ENCODE measurements at places on chromosomes 11 and 22.

DNA sequence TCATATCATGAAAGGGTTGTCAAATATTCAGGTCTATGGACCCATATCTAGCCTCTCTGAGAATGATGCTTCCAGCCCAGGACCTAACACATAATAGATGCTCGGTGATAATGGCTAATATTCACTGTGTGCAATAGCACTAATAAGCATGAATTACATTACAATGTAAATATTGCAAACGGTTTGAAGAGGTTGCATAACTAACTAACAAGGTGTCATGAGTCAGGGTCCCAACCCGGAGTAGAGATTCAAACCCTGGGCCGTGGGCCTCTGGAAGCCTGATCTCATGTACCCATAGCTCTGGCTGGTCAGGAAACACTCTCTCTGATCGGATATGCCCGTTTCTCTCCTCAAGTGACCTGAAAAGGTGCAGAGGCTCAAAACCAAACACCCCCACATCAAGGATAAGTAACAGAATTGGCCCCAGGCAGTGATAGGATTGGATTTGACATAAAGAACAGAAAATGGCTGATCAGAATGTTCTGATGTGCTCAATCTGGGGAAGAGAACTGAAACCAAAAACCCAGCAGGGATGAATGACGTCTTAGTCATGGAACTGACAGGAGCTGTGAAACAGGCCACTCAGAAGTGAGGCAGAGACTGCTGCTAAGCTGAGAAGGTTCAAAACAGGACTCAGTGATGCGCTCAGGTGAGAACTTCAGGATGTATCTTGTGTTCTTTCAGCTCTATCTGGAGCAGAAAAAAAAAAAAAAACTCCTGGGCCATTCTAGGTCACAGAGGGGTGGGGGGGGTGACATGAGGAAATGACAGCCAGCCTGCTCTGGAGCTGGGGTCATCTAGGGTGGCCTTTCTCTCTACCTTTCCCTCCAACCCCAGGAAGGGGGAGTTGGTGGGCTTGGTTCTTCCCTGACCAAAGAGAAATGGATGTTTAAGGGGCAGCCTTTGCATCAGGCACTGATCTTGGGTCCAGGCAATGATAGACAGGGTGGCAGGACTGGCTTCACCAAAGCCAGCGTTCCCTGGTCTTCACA, 6.6 kb upstream of the KCTD17 start:
- no peak for DNase-seq

GRCh38 chr11:116086426-116086825, 582.2 kb upstream of the CADM1 start:
- DNase-seq, result no peak

- no peak for DNase-seq
Observed at GRCh38 chr22:29332886-29333496, 17.5 kb upstream of the RASL10A start.

DNA sequence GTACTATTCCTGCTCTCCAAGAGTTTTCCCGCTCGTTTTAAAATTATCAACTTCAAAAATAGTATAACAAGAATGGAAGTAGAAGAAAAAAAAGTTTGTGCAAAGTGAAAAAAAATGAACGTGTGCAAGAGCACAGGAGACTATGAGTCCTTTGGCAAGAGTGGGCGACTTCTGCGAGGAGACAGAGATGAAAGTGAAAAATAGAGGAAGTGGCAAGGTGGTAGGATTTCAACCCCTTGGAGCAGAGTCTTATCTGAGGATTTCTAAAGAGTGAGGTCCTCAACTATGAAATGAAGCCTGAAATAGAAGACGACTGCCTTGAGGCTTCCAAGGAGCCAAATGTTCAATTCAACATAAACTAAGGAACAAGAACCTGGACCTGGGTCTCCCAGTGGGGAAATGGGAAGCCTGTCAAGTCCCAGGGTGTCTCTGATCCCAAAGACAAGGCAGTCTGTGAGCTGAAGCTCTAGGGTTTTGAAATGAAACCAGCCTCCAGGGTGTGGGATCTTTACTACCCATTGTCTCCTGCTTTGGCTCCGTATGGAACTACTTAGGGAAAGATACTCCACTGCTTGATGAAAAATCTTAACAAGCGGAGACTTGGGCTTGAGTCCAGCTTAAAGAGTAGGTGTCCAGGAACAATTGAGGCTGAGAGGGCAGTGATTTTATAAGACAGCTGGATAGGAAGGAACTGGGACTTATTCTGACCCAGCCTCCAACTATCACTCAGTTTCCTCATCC, 4.8 kb downstream of the P4HA3 start:
- DNase-seq, result no peak

DNA sequence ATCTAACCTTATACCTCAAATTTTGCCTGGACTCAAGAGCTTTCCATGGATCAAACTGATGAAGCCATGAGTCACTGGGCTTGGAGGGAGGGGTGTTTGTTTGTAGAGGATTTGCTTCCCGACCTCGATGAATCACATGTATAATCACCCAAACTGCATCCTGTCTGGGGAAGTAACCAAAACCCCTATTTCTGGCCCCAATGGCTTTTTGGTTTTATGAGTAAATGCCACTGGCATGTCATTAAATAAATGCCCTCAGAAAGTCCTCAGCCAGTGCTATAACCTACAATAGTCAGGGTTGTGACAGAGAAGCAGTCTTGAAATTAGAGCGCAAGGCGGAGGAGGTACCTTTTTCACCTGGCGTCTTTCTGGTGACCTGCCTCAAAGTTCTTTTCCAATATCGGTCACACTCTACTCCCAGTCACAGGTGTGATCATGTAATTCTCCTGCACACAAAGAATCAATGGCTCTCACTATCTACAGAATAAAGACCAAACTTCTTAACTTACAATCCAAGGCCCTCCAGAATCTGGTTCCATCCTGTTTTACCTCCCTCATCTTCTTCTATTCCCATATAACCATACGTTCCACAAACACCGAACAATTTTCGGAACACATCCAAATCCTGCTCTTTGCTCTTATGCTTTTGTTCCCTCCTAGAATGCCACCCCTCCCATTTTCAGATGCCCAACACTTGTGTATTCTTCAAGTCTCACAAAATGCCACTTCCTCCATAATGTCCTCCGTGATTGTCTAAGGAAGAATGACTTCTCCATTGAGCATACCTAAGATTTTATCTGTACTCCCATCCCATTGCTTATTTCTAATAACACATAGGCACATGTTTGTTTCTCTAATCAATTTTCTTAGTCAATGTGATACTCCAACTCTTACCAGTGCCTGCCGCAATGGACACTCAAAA, 81.3 kb upstream of the BLID start:
- DNase-seq, result peak; percentile 95

DNA sequence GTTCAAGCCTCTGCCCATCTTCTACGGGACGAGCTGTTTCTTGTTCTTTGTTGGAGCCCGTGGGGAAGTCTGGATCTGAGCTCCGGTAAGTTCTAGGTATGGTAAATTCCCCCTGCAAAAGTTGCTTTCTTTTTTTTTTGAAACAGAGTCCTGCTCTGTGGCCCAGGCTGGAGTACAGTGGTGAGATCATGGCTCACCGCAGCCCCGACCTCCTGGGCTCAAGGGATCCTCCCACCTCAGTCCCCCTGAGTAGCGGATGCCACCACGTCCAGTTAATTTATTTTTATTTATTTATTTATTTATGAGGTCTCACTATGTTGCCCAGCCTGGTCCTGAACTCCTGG, 35.5 kb upstream of the MOB2 start:
- DNase-seq, result no peak

DNA sequence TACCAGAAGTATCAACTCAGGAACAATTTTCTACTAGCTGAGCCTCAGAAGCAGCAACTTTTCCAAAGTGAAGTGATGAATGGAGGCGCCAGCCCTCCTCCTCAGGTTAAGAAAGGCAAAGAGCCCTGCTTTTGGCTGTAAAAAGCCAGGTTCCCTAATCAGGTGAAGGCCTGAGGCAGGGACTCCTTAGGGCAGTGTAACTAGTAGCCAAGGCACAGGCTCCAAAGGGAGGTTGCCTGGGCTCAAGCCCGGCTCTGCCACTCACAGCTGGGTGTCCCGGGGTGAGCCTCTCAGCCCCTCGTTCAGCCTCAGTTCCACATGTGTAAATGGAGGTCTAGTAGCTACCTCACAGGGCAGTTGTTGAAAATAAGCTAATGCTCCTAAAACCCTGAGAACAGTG, 19.5 kb downstream of the TSKU start:
- DNase-seq, result no peak

GRCh38 chr22:49954354-49954753, 6.2 kb upstream of the PIM3 start:
- DNase-seq, result no peak

DNA sequence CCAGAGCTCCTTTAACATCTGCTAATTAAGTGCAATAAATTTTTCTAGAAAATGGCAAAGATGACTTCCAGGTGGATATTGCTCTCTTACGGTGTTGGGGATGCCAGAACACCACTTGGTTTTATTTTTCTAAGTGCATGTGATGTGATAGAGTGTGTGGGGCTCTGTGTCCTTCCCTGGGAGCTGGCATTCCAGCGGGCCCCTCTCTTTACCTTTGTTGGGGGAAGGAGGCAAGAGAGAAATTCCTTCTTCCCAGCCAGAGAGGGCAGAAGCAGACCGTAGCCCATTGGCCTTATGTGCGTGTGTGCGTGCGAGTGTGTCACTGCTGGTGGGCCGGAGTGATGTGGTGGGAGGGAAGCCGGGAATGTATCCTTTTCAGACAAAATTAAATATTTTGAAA, 17.2 kb downstream of the TEF start:
- DNase-seq, result no peak

DNA sequence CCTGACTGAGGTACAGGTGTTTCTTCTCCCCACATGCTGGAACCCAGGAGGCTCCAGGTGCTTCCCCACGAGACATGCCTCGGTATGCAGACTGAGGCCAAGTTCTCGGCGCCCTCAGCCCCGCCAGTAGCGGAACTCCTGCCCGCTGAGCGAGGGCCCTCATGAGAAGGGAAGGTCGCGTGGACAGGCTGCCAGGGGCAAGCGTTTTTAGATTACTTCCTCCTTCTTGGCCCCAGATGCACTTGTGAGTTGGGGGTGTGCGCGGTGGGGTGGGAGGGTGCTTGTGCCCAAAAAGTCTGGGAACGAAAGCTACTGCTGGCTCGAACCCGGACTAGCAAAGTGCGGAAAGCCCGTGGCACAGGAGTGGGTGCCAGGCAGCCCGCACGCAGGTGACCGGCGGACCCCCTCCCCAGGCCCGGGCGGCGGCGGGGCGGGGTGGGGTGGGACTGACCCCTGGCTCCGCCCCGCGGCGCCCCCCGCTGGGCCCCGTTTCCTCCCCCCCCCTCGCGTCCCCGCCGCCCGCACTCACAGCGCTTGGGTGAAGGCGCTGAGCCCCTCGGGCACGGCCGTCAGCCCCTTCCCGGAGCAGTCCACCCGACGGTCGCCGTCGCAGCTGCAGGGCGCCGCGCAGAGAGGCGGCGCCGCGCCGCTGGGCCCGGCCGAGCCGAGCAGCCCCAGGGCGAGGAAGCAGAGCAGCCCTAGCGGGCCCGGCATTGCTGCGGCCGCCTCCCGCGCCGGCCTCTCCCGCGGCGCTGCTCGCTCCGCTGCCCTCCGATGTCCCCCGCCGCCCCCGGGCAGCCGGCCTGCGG, 797 bp downstream of the LGR4 start:
- DNase-seq, result no peak

GRCh38 chr11:76568621-76569020, 101.9 kb downstream of the LRRC32 start:
- no peak for DNase-seq

- DNase-seq, result no peak
Observed at GRCh38 chr22:50104141-50104544, 14.3 kb downstream of the MOV10L1 start.

GRCh38 chr22:22005945-22006595, 23.5 kb upstream of the TOP3B start:
- DNase-seq, result no peak

DNA sequence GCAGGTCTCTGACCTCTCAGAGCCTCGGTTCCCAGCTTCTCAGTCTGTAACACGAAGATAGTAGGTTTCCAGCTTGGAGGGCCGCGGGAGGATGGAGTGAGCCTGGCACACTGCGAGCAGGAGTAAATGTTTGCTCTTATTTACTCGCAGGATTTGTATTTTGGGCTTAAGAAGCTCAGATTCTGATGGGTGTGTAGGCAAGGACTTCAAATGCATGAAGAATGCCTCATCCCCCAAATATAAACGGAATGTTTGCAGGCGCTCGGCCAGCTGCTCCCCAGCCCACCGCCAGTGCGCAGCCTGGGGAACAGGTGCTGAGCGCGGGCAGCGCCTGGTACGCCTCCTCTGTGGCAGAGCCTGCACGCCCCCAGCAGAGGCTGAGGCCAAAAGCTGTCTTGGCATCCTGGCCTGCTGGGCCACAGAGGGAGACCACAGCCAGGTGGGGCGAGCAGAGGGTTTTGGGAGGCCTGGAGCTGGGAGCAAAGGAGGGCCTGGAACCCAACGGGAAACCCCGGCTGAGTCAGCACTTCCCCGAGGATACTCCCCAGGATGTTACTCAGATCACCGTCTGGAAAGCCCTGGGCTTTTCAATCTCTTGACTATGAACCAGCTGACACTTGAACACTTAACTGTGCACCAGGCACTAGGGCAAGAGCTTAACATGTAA, 9.4 kb downstream of the EHD1 start:
- peak; percentile 92 for DNase-seq

DNA sequence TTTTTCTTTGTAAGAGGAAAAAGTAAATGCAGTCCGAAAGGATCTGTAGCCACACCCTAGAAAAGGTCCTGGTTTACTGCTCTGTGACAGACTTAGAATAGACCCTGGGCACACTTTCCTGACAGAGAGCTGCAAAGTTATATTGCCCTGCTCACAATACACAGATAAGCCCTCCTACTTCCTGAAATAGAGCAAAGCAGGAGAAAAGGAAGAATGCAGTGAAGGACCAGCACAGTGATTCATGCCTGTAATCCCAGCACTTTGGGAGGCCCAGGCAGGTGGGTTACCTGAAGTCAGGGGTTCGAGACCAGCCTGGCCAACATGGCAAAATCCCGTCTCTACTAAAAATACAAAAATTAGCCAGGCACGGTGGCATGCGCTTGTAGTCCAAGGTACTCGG, 2.2 kb downstream of the CYB561A3 start:
- no peak for DNase-seq

GRCh38 chr11:124880958-124881357, 15.7 kb downstream of the ROBO3 start:
- no peak for DNase-seq

- DNase-seq, result no peak
Observed at GRCh38 chr11:2760196-2760871, 60.5 kb upstream of the KCNQ1OT1 start.

DNA sequence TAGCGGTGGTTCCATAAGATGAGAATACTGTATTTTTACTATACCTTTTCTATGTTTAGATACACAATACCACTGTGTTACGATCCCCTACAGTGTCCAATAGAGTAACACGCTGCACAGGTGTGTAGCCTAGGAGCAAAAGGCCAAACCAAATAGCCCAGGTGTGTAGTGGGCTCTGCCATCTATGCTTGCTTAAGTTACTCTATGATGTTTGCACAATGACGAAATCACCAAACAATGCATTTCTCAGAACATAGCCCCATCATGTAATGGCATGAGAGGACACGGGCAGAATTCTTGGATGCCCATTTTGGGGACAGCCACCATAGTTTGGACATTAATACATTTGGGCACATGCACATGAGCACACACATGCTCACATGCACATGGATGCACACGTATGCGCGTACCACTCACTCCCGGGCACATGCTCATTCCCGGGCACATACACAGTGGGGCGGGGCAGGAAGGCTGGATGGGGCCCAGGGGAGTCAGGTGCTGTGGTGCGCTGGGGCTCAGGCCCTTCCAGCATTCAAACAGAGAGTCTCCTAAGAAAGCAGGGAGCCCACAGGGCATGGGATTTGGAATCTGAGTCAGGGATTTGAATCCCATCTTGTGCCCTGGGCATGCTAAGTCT, 51.1 kb downstream of the RTN4R start:
- DNase-seq, result no peak

Data from RWPE1 (cell line).